ENCODE measurements at places on chromosomes 5 and 9. TPM values are rescaled to one million over a fixed set of nuclear protein-coding genes. Genes with fewer than 3 reads are reported as not detected.

- DNase-seq: no peak
These were observed 601.0 kb upstream of the ACO1 start for GRCh38 chr9:31783491-31783890.

- DNase-seq: no peak
These were observed 79.3 kb upstream of the MAP3K1 start for GRCh38 chr5:56735849-56736641.

DNA sequence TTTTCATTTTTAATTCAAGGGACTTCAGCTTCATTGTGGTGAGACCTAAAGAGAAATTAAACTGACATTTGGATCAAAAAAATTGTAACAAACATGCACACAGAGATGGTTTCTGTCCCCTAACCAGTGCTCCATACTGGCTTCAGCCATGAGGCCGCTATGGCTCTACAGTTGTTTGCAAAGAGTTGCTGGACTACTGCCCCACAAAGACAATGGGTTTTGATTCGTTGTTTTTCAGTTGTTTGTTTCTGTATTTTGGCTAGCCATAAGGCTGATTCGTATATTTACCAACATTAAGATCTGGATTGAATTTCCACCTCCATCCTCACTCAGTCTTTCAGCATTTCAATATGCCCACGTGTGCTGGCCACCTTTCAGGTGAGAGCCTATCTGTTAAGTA, 163.7 kb upstream of the KIF2A start:
- no peak for DNase-seq

GRCh38 chr5:107104040-107104995, 566.4 kb downstream of the EFNA5 start:
- no peak for DNase-seq

DNA sequence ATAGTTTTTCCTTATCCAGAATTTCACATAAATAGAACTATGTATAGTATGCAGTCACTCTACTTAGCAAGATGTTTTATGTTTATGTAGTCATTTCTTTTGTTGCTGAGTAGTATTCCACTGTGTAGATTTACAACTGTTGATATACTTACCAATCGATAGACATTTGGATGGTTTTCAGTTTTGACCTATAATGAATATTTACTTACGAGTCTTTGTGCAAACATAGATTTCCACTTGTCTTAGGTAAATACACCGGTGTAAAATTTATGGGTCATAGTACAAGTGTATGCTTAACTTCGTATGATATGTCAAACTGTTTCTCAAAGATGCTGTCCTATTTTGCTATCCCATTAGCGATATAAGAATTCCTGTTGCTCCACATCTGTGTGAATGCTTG, 19.7 kb upstream of the OR2K2 start:
- no peak for DNase-seq

GRCh38 chr9:92965061-92965758, 17.9 kb downstream of the FGD3 start:
- DNase-seq: peak; percentile 35

DNA sequence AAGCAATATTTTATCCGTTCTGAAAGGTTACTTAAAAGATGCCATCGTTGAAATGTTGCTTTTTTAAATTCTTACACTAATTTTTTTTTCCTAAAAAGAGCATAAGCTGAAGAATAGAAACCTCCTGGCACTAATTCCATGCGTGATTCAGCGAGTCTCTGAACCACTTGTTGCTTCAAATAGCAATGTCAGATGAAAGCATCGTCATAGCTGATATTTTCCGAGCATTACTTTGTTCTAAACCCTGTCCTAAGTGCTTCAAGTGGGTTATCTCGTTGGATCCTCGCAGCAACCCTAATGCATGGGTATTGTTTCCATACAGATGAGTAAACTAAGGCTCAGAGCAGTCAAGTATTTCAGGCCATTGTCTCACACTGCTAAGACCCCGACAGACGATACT, 79.7 kb downstream of the CDH6 start:
- DNase-seq: no peak

DNA sequence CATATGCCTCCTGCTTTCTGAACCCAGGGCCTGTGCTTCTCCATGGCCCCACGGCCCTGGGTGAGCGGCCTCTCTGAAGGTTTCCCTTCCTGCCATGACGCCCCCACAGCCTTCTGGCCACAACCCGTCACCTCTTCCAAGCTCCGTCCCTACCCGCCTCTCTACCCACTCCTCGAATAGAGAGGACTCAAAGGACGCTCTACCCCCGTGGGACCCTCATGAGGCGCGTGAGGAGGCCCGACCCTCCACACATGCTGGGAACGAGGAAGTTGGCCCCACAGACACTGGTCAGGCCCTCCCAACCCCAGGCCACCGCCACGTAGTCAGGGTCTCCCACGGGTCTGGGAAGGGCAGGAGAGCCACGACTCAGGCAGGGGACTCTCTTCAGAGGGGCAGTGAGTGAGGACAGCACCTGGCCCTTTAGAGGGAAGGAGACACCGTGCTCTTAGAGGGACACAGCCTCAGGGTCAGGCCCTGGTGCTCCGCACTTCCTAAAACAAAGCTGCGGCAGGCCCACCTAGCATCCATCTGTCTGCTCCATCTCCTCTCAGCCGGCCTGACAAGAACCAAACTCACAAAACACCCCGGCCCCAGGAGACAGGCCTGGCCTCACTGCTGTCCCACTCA, 5.3 kb downstream of the BRD3 start:
- DNase-seq: no peak

DNA sequence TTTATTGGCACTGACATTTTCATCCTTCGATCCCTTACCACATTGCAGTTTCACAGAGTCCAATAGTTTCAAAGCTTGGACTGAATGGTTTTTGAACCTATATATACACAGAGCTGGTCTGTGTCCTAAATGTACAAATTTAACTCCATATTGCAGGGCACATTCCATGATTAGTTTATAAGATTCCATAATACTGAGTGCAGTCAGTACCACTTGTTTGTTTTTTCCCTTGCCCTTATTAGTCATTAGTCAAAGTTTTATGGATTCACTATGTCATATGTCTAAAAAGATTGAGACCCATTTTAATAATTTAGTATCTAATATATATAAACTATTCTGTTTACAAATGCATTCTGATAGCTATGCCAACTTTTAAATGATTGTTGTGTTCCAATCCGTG, 654.8 kb upstream of the MEF2C start:
- DNase-seq: no peak

DNA sequence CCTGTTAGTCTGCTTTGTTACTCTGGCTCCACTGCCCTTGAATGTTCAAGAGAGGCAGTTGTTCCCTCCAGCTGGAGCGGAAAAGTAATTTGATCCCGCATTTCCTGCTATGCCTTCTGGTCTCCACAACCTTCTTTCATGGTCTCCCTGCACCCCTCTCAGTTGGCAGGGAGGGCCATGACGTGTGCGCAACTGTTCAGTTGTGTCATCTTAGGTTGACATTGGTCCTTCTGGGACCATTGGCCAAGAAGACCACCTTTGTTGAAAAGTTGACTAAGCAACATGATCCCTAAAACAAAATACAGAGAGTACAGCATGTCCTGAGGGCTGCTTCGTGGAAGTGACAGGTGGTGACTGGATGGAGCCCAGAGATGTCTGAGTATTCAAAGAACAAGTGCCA, 192.5 kb upstream of the TUT7 start:
- peak; percentile 85 for DNase-seq

DNA sequence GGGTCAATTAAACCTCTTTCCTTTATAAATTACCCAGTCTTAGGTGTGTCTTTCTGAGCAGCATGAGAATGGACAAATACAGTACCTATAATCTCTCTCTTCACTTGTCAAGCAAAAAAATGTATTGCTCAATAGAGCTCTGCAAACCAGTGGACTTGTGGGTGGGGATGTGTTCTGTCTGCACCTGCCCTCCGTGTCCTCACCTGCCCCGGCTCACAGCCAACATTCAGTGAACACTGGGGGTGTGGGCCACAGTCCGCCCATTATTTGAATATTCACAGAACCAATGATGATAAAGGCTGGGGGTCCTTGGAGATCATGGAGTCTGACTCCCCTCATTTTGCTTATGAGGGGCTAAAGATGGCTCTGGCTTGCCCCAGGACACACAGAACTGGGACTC, 36.9 kb upstream of the MED27 start:
- no peak for DNase-seq

- no peak for DNase-seq
These were observed 229.0 kb downstream of the ROR2 start for GRCh38 chr9:91720751-91721705.

DNA sequence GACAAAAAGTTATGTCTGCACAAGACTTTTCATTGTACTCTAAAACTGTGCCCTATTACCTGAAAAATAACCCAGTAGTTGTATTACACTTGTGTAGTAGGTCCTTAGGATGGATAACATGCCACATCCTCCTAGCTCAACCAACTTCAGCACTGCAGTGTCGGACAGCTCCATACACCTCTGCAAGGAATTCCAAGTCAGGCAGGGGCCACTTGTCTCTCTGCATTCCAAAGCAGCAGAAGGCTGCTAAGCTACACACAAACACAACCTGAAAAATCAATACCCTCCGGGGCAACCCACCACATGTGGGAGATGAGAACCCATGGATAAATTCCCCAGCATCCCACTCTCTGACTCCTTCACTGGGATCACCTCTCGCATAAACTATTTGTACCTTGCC, 50.2 kb downstream of the MED10 start:
- DNase-seq: peak; percentile 24

DNA sequence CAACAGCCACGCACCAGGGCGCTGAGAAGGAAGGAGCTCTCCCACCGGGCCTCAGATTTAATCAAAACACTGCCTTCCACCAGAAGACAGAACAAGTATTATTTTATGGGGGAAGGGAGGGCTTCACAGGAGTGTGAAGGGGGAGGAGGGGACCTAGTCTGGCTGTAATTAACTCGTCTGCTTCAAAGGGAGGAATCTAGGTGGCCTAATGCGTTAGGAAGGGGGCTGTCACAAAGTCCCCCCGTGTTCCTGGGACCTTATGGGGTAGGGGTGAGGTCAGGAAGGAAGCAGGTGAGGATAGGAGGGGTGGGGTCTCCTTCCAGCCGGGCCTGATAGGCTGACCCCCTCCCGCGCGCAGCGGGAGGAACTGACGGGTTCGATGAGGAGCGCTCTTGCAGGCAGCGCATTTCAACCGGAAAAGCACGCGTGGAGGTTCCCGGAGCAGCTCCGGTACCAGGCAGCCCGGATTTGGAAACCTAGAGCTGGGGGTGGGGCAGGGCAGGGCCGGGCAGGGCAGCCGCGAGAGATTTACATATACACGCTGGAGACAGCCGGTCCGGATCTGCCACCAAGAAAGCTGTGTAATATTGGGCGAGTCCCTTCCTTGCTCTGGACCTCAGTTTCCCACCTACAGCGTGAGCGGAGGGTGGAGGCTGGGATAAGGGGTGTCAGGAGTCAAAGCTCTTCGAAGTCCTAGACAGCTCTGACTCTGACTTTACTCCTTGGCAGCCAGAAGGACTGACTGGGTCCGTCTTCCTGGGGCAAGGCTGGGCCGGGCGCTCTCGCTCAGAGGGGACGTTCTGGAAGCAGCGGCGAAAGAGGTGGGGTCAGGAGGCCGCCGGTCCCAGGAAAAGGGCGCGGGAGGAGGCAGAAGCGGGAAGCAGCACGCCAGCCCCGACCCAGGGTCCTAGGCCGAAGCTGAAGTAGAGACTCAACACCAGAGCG, 1.8 kb downstream of the SHB start:
- peak; percentile 35 for DNase-seq

DNA sequence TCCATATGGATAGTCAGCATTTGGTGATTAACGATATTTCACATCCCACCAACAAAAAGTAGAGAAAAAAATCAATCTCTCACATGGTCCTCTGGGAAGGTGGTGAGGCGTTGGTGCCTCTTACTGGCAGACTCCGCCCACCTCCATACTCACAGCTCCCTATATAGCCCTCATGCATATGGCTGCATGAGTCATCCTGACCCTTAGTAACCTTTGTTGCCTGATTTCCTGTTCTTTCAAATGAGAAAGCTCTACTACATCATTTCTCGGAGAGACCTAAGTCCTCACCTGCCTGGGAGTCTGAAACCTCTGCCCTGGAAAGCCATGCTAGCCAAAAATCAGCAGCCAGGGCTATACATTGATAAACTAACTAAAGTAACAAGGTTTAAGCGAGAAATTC, 33.3 kb upstream of the ABCA1 start:
- no peak for DNase-seq

DNA sequence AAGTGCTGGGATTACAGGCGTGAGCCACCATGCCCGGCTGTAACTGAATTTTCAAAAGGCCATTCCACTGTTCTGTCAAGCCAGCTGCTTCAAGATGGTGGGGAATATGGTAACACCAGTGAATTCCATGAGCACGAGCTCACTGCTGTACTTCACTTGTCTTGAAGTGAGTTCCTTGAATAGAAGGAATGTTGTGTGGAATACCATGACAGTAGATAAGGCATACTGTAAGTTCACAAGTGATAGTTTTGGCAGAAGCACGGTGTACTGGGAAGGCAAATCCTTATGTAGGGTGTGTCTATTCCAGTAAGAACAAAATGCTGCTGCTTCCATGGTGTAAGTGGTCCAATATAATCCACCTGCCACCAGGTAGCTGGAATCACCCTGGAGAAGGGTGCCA, 6.6 kb upstream of the PRXL2C start:
- DNase-seq: peak; percentile 69

DNA sequence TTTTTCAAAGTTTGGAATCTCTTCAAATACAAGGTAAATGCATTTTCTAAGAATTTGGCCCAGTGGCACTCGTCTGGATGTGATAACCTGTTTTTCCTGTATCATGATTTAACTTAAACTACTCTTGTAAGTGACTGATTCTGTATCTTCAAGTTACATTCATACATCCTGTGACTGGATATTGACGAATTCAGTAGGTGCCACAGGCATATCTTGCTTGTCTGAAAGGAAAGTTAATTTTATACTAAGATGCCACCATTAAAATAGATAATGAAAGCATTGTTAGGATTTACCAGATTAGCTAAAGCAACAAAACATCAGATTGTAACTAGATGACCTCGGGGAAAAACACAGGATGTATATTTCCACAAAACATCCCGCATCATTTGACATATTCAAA, 175.3 kb upstream of the ZNF608 start:
- no peak for DNase-seq

DNA sequence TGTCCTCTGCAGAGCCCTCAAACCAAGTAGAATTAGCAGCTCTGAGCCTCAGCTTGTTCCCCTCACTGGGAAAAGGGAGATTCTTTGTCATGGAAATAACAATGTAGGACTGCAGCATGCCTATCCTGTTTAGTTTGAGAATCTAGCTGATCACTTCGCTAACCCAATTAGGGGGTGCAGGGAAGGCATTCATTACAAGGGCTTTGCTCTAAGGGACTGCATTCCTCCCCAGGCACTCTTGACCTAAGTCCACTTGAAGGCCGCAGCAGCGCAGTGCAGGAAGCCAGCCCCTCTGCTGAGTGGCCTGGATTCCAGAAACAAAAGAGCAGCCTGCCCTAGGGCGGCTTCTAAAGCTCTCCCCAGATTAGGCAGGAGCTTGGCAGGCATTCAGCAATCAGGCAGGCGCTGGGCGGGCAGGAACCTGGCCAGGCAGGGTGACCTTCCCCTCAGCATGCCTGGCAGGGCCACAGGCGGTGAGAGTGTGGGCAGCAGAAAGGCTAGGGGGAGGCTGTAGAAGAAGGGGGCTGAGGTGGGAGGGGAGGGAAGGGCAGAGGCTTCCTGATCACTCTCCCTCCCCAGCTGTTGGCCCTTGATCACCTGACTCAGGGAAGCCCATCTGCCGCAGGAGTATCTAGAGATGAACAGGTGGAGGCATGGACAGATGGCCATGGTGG, 24.8 kb downstream of the CCNJL start:
- DNase-seq: peak; percentile 61

The NFIB gene
- 8.9 TPM for total RNA-seq

The FGD3 gene
- 0.86 TPM for total RNA-seq

The CATSPER3 gene
- total RNA-seq: not detected

The SLCO6A1 gene
- total RNA-seq: 0.16 TPM

The FBP1 gene
- 0.35 TPM for total RNA-seq

The BTNL3 gene
- total RNA-seq: 0.21 TPM

The ZBED3 gene
- 0.68 TPM for total RNA-seq

The DOLK gene
- total RNA-seq: 31.0 TPM

Measured in myocyte (in vitro differentiated cells).